Mesendoderm (in vitro differentiated cells): ENCODE measurements at places on chromosomes 7 and 10.
A peak's percentile ranks its signal among the peaks of the same experiment; 100 is the strongest.

DNA sequence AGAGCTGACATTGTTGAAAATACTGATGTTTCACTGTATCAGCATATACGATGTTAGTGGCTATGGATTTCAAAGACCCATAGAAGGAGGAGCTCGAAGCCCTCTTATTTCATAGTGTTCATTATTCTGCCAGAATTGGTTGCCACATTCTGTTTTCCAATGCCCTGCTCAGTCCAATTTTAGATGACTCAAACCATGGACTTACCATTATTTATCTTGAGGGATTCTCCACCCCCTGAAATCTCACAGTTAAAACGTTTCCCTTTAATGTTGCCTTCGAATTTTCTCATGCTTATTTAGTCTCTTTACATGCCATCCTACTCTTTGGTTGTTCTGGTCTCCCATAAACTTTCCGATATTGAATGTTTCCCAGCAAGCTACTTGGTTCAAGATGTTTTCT, 264.5 kb downstream of the HDAC9 start:
- DNase-seq: no peak

DNA sequence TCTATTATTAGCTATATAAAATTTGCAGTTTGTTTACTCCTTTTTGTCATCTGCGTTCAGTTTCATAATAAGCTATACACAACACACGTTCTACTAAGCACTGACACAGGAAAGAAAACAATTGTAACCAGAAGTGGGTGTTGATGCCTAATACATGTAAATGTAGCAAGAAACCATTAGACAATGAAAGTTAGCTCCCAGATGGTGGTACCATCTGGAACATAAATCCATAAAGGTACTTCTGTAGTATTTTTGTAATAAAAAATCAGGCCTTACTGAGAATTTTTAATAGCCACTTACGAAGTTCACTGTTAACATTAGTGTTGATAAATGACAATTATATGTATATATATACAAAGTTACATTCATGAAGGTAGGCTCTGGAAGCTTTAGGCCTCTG, 194.7 kb downstream of the KCND2 start:
- DNase-seq: no peak

DNA sequence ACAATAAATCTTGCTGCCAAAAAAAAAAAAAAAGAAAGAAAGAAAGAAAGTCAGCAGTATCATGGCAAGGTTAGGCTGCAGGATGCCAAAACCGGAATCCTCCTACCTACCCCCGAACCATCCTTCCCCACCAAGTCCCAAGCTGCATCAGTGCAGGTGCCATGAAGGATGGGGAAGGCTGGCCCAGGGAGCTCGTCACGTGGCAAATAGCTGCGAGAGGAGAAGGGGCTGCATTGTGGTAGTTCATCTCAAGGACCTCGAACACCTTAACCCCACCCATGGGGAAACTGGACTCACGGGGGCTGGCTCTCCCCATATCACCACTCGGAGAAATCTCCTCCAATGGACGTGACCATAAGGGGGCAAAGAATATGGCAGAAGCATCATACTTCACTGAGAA, 86.2 kb downstream of the TACC2 start:
- no peak for DNase-seq

DNA sequence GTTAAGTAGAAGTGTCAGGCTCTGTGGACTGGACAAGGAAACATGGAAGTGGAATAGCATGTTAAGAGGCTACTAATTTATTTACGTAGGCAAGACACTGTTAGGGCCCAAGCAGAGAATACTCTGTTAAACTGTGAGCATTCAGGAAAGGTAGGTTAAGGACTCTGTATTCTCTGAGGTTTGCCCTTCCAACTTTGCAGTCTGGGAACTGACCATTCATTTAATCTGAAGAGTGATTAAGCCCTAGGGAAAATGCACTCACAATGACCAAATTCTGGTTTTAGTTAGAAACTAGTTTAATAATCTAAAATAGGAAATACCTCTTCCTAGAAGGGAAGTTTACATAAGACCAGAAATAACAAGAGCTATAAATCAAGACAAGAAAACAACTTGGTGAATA, 266.6 kb downstream of the SUGCT start:
- DNase-seq: no peak

DNA sequence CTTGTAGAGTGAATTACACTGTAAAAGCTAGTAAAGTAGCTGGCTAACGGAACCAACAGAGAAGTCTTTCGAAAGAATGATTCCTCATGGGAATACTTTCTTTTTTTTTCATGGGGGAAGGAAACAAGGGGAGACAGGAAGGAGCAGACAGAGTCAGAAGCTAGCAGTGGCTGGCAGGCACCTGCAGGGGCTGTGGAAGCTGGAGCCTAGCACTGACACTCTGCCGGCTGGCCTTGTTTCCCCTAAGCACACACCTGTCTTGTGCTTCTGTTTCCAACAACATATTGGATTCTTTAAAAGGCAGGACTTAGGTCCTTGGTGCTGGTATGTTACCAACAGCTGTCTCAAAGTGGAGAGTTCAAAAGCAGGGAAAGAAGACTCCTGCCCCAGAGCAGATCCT, 24.7 kb downstream of the NOD1 start:
- DNase-seq: no peak

GRCh38 chr7:93877742-93878141, 12.8 kb downstream of the TFPI2 start:
- no peak for DNase-seq

GRCh38 chr10:122285506-122286444, 14.7 kb downstream of the BTBD16 start:
- DNase-seq: no peak

GRCh38 chr10:1715821-1716220, 21.5 kb downstream of the ADARB2 start:
- DNase-seq: peak; percentile 63

DNA sequence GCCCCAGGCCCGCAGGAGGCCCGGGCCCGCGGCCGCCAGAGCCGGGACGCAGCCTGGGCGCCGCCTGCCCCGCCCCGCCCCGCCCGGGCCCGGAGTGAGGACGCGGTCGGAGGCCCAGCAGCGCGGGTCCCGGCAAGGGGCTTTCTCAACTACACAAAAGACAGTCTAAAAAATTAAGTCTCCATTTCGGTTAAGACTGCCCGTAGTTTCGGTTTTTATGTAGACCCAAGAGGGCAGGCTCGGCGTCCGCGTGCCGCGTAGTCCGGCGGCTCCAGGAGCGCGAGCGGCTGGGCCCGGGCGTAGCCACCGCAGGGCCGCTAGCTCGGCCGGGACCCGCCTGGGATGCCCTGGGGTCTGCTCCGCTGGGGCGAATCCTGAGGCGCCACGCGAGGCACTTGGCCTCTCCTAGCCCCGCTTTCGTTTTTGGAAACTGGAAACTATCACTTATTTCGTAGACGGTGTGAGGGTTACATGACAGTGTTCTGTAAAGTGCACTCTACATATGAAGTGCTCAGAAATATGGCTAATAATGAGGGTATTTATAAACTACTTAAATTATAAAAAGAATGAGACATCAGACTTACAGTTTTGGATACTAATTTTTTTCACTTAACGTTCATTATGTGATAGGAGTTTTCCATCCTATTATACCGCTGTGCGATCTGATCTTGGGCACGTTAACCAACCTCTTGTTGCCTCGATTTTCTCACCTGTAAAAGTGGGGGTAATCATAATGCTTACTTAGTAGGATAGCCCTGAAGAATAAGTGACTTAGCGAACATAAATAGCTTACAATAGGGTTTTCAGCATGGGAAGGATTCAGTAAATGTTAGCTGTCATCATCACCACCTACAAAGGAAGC, 573 bp downstream of the BLVRA start:
- DNase-seq: peak; percentile 40

GRCh38 chr7:140203556-140203955, 26.8 kb upstream of the KDM7A start:
- no peak for DNase-seq

DNA sequence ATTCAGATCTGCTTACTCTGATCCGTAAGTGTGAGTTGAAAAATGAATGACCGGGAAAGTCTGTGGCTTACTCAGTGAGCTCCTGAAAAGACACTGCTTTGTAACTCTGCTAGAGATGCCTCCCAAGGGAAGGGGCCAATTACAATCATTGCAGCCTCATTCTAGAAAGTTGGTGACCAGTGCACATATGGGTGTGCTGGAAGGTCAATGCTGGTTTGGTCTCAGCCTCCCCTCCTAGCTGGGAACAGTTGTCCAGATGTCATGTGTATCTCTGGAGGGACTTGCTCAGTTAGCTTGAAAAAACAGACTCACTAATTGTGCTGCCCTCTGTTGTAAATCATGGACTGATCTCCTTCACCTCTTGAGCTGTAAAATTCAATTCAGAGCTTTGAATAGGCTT, 405.0 kb downstream of the ADRA2A start:
- no peak for DNase-seq

DNA sequence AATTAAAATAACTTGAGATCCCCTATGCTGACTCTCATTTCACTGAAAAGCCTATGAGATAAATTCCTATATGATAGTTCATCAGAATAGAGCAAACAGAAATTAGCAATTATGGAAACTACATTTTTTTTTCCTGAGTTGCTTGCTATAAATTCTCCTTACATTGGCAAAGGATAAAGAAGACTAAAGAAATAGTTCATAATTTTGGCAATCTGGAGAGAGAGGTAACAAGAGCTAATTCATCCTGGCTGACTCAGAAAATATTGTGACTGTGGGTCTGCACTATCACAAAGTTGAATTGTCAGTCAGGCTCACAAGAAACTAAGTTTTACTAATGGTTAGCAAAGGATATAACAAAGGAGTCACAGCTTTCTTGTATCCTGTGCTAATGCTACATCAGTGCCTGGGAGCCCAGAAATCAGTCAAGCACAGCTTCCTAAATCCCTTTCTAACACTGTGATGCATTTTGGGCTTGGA, 483.0 kb downstream of the MAGI2 start:
- no peak for DNase-seq

DNA sequence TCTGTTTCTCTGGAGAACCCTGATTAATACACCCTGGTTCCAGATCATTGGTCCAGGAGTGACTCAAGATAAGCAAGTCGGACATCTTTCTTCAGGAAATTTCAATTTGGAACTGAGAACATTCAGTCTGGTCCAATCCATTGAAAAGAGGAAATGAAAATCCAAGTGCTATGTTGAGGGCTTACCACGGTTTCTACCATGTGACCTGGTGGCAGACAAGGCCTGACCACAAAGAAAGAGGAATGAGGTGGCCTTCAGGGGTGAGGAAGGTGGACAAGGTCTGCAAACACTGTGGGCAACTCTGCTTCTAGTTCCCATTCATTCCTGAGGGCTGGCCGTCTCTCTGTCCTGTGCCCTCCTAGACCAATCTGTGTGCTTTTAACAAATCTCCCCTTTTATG, 149.2 kb upstream of the GHITM start:
- no peak for DNase-seq

GRCh38 chr10:55630491-55631056, 730.5 kb downstream of the ZWINT start:
- peak; percentile 53 for DNase-seq

DNA sequence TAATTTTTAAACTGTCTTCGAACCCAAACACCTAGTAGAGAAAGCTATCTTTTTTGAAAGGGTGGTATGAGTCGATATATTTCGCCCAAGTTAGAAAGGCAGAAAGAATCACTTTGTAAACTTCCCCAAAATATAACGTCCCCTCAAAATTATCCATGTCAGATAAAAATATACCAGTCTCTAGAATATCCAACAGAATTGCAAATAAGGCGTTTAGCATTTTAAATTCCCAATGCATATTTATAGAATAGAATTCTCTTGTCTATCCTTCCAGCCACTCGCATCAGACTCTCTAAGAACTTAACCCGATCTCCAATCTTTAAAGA, 2.1 kb downstream of the CTBP2 start:
- DNase-seq: no peak

DNA sequence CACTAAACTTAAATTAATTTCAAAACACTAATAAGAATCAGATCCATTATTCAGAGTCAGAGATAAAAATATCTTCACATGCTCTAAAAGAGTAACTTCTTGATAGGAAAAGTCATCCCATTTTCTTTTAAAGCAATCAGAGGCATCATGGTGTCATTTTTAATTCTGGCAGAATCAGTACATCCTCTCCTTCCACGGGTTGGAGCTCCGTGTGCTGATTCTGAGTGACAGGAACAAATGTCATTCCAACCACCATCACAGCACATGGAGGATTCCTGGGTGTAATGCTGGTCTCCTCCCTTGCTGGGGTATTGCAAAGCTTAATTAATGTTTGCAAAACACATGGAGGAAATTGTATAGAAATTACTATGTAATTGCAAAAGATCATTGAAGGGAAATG, 114.5 kb upstream of the IMMP2L start:
- no peak for DNase-seq

DNA sequence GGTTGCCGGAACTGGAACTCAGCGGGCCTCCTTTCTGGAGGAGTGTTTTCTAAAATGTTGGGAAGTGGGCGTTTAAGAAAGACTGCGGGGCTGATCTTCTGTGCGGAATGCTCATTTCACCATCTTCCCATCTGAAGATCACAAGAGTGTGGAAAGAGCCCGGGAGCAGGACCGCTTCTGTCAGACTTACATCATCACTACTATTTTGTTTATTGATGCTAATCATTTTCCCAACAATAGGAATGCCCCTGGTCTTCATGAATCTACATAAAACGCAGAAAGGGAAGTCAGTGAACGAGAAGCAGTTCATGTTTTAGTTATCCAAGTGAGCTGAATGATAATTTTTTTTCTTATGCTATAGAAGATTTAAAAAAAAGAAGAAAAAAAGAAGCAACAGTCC, 447.8 kb upstream of the MKI67 start:
- DNase-seq: no peak

DNA sequence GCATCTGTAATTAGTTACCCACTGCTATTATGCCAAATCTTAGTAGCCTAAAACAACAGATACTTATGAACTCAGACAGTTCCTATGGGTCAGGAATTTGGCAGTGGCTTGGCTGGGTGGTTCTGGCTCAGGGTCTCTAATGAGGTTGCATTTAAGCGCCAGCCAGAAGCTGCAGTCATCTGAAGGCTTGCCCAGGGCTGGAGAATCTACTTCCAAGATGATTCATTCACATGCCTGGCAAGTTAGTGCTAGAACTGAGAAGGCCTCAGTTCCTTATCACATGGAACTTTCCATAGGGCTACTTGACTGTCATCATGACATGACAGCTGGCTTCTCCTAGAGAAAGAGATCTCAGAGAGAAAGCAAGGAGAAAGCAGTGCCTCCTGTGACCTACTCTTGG, 121.3 kb downstream of the AVL9 start:
- DNase-seq: peak; percentile 91

DNA sequence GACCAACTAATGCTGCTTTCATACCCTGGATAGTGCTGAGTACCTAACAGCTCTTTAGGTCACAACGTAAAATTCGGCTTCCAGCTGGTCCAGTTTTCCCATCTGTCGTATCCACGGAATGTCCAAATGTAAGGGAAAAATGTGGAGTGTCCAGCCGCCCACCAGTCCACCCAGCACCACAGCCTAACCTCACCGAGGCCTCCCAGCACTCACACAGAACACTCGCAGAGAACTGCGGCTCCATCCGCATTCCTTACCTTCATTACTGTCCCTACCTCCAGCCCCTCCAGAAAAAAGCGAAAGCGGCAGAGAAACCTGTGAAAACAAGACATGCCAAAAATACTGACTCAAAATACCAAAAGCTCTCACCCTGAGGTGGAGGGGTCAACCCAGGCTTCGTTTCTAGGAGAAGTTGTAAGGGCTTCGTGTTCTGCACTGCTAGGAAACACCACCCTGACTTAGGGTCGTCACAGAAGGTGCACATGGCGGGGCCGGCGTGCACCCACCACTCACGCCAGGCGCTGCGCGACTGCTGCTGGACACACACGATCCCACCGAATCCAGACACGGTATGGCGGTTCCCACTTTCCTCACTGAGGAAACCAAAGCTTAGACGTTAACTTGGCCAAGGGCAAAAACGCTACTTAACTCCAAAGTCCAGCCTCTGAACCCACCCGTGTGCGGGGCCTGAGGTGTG, 73.9 kb downstream of the AMZ1 start:
- no peak for DNase-seq

- no peak for DNase-seq
These were observed 22.6 kb downstream of the CCDC3 start for GRCh38 chr10:12978891-12979290.
